ENCODE measurements at places on chromosomes 4 and X.

DNA sequence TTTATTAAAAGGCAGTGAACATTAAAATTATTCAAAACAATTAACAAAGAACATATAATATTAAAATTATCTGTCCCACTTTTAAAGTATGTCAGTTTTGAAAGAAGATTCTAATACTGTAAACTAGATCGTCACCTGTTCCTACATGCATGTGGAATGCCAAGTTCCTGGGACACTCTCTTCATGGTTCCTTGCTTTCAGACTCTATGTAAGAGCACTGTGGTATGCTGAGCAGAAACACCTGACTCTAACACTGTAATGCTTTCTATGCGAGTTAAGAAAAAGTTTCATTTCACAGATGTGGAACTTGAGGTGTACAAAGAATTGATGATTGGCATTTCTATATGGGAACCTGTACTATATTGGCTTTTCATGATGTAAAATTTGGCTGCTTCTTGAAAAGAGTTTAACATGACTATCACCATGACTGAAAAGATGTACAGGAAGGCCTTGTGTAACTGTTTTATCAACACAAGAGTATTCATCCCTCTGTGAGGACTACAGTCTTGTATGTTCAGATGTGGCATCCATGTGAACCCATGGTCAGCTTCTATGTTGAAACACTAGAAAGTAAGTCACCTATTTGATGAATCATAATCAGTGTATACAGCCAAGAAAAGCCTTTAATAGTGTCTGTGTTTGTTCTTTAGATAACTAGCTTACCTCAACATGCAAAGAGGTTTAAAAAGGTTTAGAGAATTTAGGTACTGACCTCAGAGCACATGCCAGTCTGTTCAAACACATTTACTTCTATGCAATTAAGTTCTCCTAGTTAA, 354.5 kb downstream of the ARHGAP24 start:
- DNase-seq: no peak

GRCh38 chrX:17919896-17920446, 58.9 kb upstream of the RAI2 start:
- DNase-seq: no peak

GRCh38 chr4:78644744-78645330, 93.3 kb downstream of the ANXA3 start:
- peak; percentile 63 for DNase-seq

DNA sequence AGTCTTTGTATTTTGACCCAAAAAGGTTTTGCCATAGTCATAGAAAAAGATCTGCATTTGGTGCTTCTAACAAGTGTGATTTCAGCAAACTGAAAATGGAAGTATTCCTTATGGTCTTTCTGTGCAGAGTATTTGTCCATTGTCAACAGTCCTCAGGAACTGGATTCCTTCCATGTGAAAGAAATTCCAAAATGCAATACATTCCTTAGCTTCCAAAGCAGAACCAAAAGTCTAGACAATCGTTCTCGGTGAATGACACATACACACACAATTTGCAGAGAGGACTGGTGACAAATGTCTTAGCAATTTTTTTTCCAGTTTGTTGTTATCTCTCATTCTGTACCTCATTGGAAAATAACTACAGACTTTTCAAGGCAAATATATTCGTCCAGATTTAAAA, 562.2 kb upstream of the SLIT2 start:
- no peak for DNase-seq

- DNase-seq: no peak
Observed at GRCh38 chr4:1459722-1460511, 53.7 kb upstream of the NKX1-1 start.

- DNase-seq: no peak
Observed at GRCh38 chrX:29724316-29724715, 491.0 kb upstream of the MAGEB2 start.

DNA sequence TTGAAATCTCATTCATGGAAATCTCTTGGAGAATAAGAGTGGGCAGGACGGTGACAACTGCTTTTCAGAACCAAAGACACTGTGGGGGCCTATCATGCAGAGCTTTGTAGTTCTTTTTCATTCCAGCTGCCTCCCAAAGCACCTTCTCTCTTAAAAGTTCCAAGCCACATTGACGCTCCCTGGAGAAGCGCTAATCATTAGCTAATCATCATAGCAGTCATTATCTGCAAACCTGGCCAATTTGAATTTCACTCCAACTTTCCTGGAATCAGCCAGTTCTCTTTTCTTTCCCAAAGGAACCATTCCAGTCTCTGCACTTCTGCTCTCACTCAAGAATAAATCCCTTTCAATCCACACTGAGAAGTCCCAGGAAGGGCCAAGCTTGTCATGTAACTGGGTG, 1144.1 kb upstream of the IGFBP7 start:
- DNase-seq: no peak

GRCh38 chr4:73589887-73590801, 30.1 kb downstream of the RASSF6 start:
- peak; percentile 6 for DNase-seq

DNA sequence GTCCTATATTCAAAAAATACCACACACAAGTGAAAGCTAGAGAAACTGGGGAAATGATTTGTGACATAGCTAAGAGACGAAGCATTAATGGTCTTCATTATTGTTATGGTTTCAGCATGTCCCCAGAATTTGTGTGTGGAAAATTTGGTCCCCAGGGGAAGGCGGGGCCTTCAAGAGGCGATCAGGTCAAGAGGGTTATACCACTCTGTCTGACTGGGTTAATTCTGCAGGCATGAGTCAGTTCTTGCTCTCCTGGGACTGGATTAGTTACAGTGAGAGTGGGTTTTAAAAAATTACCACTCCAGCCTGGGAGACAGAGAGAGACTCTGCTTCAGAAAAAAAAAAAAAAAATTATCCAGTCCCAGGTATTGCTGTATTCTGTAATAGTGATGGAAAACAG, 2.1 kb upstream of the MTNR1A start:
- DNase-seq: no peak

GRCh38 chr4:7860600-7861163, 79.0 kb downstream of the AFAP1 start:
- no peak for DNase-seq

DNA sequence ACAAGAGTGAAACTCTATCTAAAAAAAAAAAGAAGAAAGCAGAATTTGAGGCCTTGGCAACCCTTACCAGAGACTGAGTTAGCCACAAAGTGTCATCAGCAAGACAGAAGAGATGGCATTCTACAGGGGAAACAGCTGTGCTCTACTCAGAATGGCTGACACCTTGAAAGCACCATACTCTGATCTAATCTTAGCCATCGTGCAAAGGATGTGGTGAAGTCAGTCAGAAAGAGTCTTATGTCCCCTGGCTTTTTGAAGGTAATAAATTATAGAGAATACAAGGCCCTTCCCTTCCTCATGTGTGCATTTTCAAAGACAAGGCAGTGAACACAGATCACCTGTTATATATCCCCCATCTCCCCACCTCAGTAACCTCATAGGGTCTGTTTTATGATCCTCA, 13.2 kb downstream of the CLNK start:
- peak; percentile 57 for DNase-seq

GRCh38 chr4:187417721-187418120, 577.9 kb upstream of the ZFP42 start:
- DNase-seq: no peak

GRCh38 chr4:170193496-170193895, 103.7 kb upstream of the AADAT start:
- DNase-seq: no peak

- no peak for DNase-seq
Observed at GRCh38 chr4:55396308-55397125, 760 bp downstream of the TMEM165 start.

- DNase-seq: no peak
Observed at GRCh38 chrX:39836802-39837420, 260.8 kb downstream of the BCOR start.

DNA sequence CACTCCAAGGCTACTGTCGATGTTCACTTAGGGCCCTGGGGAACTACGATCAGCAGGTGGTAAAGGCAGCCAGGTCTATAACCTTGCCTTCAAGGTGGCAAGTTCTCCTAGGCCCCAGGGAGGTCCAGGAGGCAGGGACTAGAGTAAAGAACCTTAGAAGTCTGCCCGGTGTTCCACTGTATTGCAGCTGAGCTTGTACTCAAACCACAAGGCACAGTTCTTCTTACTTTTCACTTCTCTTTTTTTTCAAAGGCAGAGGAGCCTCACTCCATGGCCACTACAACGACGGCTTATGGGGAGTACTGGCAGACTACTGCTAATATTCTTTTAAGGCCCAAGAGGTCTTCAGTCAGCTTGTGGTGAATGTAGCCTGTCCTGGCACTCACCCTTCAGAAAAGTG, 78.8 kb upstream of the GPR174 start:
- peak; percentile 48 for DNase-seq

- no peak for DNase-seq
Observed at GRCh38 chr4:147737623-147738022, 5.7 kb downstream of the ARHGAP10 start.

DNA sequence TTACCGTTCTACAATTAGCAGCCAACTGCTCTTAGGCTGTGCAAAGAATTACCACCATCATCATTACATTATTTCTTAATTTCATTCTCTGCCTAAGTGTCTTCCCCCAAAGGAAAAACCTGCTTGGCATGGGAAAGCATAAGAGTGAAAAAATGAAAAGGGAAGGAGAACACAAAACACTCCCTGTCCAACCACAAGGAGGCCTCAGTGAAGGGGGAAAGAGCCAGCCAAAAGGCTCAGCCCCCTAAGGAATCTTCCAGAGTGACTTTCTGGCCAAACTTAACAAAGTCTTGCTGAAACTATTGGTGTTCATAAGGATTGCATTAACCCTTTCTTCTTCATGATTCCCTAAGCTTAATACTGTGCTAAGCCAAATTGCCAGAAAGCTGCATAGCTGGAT, 287.4 kb downstream of the SMARCA1 start:
- no peak for DNase-seq

DNA sequence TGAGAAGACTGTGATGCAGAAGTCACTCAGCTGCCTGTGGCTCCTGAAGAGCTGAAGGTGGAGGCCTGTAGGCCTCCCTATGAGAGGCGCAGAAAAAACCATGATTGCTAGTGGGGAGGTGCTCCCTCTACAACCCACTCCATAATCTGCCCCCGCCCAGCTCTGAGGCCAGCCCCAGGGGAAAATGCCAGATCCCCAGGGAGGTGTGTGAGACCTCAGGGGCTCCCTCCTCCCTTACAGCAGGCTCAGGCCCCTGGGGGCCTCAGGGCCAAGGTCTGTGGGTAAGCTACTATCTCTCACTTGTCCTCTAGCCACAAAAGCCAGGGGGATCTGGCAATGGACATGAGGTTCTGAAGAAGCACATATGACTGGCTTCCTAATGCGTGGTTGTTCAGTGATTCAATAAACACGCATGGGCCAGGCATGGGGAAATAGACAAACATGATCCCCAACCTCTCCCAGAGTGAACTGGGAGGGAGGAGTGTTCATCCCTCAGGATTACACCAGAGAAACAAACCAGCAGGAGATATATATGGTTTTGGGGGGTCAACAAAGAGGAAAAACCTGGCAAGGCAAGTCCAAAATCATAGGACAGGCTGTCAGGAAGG, 51.0 kb upstream of the MTM1 start:
- DNase-seq: no peak

GRCh38 chrX:10110984-10111363, 45.8 kb upstream of the CLCN4 start:
- no peak for DNase-seq

DNA sequence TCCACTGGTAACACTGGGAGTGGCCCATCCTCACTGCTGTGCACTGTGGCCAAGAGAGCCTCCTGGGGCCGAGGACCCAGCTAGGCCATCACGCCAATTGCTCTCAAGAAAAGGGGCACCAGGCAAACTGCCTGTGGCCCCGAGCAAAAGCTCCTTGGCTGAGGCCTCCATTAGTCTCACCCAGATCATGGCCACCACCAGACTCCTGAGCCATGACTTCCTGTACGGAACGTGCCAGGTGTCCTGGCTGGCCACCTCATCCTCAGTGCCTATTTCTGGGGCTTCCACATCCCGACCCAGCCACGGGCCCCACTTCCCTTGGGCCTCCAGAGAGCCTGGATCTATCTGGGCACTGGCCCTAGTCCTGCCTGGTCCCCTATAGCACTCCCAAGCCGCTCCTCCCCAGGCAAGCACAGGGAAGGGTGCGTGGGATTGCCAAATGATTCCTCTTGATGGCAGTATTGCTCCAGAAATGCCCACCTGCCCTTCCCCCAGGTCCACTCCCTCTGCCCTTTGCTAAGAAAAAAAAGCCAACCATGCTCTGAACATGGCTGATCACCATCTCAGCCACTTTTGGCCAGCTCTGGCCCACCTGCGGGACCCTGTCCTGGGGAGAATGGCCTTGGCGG, 212.6 kb upstream of the AGTR2 start:
- no peak for DNase-seq

- peak; percentile 9 for DNase-seq
Observed at GRCh38 chr4:4395849-4396627, 9.1 kb downstream of the NSG1 start.

DNA sequence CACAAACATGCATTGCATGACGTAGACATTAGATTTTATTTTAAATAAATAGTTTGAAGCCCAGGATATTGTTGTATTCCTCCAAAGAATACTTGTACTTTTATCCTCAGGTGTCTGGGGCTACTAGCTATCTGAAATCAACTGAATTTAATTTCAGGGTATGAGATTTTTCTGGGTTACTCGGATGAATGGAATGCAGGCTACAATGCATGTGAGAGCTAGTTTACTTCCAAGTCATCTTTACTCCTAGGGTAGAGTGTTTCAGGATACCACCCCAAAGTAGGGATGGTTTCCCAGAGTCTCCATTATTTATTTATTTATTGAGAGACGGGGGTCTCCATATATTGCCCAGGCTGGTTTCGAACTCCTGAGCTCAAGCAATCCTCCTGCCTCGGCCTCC, 66.4 kb downstream of the HPRT1 start:
- DNase-seq: no peak

DNA sequence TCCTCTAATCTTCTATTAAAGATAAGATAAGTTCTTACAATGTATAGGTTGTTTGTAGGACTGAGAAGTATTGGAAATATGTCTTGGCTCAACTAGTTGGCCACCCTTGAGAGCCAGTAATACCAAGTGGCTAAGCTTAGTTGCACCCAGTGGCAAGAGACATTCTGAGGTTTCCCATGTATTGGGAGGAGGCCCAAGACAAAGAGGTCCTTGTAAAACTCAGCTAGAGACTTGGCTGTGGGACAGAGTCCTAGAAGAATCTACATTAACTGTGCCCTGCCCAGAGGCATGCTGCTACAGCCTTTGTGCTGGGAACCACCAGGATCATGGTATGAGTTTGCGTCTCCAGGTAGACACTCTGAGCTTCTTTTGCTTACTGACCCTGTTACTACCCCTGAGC, 41.9 kb upstream of the SLC4A4 start:
- DNase-seq: no peak

DNA sequence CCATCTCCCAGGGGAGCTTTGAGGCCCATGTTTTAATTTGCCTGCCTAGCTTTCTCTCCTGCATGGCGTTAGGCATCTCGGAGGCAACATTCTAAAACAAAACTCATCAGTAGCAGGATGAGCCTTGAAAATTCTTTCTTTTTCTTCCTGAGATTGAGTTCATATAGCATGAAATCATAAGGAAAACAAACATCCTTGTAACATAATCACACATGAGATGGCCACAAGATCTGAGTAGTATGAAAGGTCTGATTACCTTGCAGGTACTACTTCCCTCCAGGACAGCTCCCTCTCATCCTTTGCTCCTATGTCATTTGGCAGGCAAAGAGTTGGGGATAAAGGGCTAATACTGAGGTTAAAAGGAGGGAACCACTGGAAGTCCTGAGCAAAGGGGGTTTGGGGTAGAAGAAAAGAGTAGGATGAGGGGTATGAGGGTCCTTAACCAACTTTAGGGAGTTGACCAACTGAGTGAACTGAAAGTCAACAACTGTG, 37.5 kb upstream of the CXCL8 start:
- DNase-seq: no peak

- no peak for DNase-seq
Observed at GRCh38 chrX:103549916-103550315, 30.6 kb upstream of the RAB40A start.

All from naive B cell (primary cell).